Activated CD8-positive, alpha-beta memory T cell treated with anti-CD3 and anti-CD28 coated beads for 48 hours (primary cell): ENCODE measurements at places on chromosomes 13 and 19.

- DNase-seq: no peak
Measured at GRCh38 chr13:56558698-56559320, 581.9 kb upstream of the PRR20A start.

DNA sequence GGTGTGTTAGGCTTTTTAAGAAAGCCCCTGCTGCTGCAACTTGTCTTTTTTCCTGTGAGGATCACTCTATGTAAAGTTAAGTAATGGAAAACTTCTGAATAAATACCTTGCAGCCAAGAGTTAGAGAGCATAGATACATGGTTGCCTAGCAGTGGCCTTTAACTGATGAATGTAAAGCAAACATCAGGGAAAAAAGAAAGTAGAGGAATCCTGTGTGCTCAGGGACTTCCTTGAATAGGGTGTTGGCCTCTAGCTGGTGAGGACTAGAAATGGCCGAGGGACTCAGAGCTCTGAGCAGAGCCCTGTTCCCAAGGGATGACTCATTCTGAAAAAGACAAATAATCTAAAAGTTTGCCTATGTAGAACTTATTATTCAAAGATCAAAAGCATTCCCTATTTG, 135.7 kb downstream of the MIPEP start:
- no peak for DNase-seq

GRCh38 chr13:99371956-99372355, 64.8 kb upstream of the GPR183 start:
- no peak for DNase-seq

GRCh38 chr19:44890366-44891015, 563 bp upstream of the TOMM40 start:
- DNase-seq: no peak

- peak; percentile 35 for DNase-seq
Measured at GRCh38 chr19:58228585-58229254, at the start of gene ZNF544. ZNF544 (plus strand) TSS chr19:58228914; CDS start chr19:58244024, 15,110 bp downstream.

GRCh38 chr13:23160638-23161480, 19.9 kb upstream of the SGCG start:
- no peak for DNase-seq

- no peak for DNase-seq
Measured at GRCh38 chr19:16342002-16342715, 17.5 kb downstream of the KLF2 start.

- DNase-seq: no peak
Measured at GRCh38 chr19:34707661-34708060, 26.4 kb upstream of the ZNF181 start.

DNA sequence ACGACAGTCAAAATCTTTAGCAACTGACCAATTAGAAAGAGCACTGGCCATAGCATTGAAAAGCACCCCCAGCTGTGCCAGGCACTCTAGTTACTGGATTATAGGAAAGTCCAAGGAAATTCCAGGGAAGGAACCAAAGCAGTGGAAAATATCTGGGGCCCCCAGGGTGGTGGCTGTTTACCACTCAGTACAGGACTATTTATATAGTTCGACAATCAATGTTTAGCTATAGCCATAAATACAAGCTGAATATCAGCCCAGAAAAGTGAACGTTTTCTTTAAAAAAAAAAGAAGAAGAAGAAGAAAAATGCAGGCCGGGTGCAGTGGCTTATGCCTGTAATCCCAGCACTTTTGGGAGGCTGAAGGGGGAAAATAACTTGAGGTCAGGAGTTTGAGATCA, 55.2 kb upstream of the UBAC2 start:
- DNase-seq: no peak

DNA sequence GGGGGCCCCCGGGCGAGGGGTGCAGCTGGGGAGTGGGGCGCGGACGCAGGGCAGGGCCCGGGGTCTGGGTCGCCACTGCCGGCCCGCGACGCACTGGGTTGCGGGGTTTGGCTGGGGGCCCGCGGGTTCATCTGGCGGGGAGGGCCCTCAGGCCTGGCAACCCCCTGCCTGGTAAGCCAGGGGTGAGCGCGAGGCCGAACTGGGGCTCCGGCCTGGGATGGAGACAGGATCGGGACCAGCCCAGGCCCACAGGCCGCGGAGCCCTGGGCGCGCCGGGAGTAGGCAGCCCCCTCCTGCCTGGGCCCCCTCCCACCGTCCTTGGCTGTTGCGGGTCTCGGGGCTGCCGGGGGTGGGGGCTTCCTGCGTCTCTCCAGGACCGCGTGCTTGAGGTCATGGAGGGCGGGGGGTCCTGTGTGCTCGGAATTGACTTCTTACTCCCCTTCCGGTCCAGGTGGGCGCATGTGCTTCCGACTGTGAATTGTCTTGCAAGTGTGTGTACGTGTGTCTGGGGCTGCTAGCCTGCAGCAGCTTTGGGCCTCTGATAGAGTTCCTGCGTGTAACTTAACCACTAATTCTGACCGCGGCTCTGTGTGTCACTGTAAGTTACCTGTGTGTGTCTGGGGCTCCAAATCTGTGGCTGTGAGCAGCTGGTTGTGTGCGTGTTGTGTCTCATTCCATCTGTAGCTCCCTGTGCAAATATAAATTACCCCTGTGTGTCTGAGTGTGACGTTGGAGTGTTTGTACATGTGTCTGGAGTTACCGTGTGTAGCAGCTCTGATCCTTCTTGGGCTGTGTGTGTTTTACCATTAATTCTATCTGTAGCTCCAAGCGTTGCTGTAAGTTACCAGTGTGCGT, 751 bp downstream of the GRAMD1A start:
- no peak for DNase-seq

DNA sequence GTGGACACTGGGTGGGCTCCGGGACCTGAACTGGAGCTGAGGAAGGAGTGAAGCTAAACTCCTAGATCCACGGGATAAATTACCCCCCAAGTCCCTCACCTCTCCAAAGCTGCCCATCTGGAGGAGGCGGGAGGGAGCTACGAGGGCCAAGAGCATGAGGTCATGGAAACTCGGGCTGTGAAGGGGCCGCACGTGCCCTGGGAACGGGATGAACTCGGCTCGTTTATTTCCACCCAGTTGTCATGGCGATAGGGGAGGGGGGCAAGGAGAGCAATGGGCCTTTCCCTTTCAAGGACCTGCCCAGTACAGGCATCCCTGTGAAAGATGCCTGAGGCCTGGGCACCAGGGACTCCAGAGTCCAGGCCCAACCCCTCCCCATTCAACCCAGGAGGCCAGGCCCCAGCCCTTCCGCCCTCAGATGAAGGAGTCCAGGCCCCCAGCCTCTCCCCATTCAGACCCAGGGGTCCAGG, 3.8 kb downstream of the PPP1R12C start:
- DNase-seq: no peak

GRCh38 chr13:66503890-66504289, 726.2 kb downstream of the PCDH9 start:
- DNase-seq: no peak

GRCh38 chr19:41249707-41250423, 14.3 kb upstream of the HNRNPUL1 start:
- no peak for DNase-seq

DNA sequence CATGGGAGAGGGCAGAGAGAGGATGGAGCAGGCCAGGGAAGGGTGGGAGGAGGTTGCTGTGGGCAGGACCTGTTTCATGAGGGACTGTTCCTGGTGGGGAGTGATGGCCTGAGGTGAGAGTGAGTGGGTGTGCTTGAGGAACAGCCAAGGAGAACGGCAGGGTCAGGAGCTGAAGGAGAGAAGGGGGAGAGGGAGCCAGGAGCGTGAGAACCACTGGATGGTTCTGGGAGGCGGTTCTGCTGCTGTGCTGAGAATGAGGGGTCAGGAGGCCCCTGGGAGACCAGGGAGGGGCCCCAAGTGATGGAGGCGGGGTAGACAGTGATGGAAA, 7.8 kb downstream of the SIN3B start:
- no peak for DNase-seq

DNA sequence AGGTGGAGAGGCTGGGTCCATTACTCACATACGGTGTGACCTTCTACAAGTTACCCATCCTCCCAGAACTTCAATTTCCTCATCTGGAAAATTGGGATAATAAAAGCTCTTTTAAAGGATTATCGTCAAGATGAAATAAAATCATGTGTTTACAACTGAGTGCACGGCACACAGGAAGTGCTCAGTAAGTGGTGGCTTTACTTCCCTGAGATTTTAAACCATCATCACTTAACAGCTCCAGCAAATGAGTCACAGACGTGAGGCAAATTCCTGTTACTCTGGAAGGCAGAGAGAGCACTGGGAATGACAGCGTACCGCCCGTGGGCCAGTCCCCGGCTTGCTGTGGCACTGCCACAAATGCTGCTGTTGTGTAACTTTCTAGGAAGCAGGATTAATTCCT, 64.1 kb downstream of the MRPL57 start:
- no peak for DNase-seq

DNA sequence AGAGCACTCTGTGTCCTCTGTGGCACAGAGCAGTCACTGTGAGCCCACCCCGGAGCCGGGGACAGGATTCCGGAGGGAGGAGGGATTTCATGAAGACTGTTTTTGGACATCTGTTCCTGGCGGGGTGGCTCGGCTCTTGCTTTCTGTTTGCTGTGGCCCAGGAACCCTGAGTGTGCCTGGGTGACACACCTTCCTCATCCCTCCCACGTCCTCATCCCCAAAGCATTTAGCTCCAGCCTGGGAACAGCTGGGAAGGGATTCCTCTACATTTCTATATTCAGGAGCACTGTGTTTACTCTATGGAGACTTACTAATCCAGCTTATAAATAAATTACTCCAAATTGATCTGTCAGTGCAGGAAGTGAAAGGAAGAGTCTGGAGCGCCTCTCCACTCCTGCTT, 97.8 kb upstream of the UBL3 start:
- no peak for DNase-seq

DNA sequence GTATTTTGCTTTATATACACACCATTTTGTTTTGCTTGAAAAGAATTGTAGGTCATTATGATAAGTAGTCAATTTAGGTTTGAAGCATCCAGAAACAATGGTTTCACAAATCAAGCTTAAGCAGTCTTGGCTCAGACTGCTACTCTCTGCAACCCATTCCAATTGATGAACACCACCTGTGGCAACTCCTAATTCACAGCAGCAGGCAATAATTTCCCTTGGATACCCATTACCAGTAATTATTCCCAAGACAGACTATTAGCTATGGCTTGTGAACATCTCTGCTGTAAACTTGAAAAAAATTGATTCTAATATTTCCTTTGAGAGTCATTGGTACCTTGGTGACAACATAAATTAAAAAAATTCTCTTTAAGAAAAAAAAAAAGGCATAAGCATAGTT, 299.3 kb upstream of the SLITRK6 start:
- DNase-seq: no peak

DNA sequence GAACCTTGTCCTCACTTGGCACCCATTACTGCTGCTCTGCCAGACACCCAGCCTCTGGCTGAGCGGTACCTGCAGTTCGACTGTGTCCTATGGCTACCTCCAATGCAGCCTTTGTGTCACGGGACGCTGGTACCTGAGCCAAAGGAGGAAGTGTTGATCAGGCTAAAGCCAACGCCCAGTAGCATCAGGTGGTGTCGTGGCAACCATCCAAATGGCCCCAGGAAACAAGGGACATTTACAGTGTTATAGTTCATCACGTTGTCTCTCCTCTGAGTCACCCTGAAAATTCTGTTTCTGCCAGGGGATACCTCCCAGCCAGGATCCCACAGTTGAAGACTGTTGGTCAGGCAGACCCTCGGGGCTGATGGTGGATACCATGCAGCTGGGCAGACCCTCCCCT, 10.1 kb downstream of the RHPN2 start:
- no peak for DNase-seq

- no peak for DNase-seq
Measured at GRCh38 chr13:113950451-113951245, 23.2 kb downstream of the C13orf46 start.
